ENCODE measurements at places on chromosomes 7 and 10.

- no peak for DNase-seq
Observed at GRCh38 chr10:128105383-128105782, 20.8 kb downstream of the MKI67 start.

DNA sequence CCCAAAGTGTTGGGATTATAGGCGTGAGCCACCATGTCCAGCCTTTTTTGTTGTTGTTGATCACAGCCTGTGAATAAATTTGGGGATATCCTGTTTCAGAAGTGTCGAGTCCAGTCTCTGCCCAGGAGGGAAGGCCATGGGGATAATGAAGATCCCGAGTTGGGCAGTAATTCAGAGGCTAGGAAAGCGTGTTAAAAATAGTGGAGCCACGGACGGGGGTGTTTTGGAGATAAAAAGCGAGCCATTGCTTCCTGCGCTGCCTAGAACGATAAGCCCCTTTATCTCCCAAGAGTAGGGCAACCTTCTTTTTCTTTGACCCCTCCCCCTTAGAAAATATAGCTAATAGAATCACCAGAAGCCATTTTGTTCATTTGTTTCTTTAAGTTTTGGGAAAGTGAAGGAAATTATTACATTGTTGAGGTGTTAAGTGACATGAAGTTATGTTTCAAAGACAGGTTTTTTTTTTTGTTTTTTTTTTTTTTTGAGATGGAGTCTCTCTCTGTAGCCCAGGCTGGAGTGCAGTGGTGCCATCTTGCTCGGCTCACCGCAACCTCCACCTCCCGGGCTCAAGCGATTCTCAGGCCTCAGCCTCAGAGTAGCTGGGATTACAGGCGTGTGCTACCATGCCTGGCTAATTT lies 43.3 kb downstream of the IL15RA start:
- no peak for DNase-seq

DNA sequence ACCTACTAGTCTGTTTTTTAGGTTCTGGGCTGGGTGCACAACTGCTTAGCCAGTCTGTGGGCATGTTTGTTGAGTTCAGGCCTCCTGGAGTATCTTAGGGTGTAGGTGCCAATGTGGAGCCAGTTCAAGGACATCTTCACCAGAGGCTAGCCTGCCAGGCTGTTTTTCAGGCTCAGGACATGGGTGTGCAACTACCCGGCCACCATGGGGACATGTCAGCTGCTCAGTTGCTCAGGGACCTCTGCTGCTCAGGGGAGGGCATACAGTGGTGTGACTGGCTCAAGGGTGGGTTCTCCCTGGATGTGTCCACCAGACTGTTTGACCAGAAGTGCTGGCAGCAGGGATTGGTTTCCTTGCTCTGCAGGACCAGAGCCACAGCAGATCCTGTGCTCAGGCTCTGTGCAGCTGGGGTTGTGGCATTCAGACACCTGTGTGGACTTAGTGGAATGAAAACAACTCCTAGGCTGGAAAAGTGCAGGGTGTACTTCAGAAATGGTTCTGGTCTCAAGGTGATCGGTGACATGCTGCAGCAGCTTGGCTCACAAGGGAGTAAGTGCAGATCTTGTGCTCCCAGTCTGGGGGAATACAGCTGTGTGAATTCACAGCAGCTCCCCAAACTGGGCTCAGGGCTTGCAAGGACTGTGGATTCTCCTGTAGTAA lies 44.8 kb downstream of the PALS2 start:
- DNase-seq = no peak

DNA sequence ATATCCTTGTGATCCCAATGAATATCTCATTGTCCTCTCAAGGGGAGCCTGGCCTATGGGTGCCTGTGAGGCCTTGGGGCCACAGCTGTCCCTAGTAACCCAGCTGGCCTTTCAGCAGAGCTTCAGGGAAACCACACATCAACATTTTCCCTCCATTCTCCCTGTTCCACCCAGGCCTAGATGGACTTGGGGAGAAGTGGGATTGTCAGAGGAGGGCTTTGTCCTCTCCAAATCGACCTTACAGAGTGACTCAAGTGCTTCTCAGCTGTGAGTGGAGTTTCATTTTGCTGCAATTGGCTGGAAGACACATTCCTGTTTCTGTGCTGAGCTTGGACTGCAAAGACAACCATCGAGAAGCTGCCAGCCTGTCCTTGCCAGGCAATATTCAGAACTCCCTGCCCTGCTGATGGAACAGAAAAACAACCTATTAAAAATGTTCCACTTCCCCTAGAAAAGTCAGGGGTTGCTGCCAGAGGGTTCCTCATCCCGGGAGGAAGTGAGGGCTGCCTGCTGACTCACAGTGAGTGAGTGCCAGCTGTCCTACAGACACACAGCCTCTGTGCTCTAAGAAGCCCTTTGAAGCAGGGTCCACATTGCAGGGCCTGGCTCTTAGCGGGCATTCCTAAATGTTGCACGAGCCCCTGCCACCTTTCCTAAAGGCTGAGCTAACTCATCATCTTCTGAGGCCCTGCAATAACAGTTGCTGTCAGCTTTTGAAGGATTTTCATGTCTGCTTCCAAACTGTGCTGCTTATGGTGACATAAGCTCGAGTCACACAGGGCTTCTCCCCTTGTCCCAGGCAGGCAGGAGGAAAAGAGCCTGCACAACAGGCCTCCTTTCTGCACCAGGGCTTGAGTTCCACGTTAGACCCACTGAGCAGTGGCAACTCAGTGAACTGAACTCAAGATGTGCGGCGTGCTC lies 20.5 kb downstream of the STRA8 start:
- DNase-seq = no peak

DNA sequence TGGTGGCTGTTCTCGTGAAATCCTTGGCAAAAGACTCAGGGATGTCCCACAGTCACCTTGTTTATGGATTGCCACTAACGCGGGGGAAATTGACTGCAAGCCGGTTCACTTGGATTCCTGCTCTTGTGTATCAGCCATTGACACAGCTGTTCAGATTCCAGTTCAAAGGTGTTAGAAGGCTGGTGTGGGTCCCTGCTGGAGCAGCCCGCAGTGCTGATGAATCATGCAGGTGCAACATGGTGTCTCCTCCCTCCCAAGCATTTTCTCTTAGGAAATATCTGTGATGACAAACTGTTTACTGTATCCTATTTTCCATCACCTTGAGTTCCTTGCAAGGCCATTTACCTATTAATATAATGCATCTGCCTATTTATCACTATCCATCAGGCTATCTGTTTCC lies 170.1 kb downstream of the GATA3 start:
- DNase-seq = no peak

- DNase-seq = no peak
Observed at GRCh38 chr7:142112086-142112485, 568 bp downstream of the MGAM2 start.

- no peak for DNase-seq
Observed at GRCh38 chr10:113438652-113439051, 114.2 kb upstream of the HABP2 start.

GRCh38 chr10:50431133-50431532 lies 179.8 kb upstream of the ASAH2 start:
- no peak for DNase-seq

DNA sequence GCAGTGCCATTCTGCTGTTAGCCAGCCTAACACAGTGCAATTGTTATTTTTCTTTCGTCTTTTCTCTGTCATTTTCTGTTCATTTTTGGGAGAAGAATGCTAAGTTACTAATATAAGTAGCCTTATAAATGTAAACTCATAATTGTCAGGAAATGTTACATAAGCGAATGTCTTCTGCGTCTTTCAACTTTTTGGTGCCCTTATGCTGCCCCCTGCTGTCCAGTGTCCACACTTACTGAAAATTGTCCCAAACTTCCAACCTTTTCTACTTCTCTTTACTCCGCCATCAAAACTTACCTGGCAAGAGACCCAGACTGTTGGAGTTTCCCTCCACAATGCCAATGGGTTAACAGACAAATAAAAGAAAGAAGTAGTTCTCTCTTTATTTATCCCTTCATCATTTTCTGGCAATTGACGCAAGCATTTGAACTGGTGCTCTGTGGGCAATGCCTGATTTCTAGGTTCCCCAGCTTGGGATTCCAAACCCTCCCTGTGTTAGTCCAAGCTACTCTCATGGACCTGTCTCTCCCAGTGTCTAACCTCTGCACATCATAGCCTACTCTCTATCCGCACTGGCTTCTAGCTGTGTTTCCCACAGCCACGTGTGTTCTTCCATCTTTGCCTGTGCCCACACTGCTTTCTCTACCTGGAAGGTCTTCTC lies 21.0 kb upstream of the EPC1 start:
- DNase-seq = peak; percentile 67

GRCh38 chr7:79531116-79531515 lies 77.6 kb upstream of the MAGI2 start:
- DNase-seq = no peak

DNA sequence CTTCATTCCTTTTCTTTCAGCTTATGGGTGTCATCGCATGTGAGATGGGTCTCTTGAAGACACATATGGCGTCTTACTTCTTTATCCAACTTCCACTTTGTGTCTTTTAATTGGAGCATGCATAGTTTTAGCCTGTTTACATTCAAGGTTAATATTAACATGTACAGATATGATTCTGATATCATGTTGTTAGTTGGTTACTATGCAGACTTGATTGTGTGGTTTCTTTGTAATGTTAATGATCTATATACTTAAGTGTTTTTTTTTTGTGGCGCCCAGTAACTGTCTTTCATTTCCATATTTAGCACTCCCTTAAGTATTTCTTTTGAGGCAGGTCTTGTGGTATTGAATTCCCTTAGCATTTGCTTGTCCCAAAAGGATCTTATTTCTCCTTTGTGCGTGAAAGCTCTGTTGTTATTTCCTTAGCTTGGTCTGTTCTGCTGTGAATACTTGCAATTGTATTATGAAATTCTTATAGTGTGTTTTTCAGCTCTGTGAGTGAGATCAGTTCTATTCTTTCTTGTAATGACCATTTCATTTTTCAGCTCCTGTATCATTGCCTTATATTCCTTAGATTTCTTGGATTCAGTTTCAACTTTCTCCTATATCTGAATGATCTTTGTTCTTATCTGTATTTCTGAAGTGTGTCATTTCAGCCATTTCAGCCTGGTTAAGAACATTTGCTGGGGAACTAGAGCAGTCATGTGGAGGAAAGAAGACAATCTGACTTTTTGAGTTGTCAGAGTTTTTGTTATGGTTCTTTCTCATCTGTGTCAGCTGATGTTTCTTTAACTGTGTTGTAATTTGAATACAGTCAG lies 88.4 kb downstream of the ABCA13 start:
- DNase-seq = no peak

GRCh38 chr10:11014671-11015445 lies 2.8 kb upstream of the CELF2 start:
- no peak for DNase-seq

GRCh38 chr7:44380831-44381493 lies 55.6 kb upstream of the CAMK2B start:
- no peak for DNase-seq

- no peak for DNase-seq
Observed at GRCh38 chr10:112221545-112221944, 38.0 kb upstream of the GPAM start.

- DNase-seq = no peak
Observed at GRCh38 chr10:103277713-103278536, 987 bp downstream of the INA start.

DNA sequence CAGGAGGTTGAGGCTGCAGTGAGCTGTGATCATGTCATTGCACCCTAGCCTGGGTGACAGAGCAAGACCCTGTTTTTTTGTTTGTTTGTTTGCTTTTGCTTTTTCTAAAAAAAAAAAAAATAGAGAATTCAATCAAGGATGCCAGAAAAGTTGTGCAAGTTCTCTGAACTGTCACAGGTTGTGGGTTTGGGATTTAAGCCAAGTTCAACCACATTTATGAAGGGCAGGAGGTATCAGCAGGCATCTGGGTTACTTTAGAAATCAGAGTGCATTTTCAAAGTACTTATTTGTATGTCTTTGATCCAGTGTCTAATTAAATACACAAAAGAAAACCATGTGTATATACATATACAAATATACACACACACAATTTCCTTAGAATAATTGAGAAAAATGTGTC lies 151.2 kb upstream of the MINDY3 start:
- DNase-seq = no peak

DNA sequence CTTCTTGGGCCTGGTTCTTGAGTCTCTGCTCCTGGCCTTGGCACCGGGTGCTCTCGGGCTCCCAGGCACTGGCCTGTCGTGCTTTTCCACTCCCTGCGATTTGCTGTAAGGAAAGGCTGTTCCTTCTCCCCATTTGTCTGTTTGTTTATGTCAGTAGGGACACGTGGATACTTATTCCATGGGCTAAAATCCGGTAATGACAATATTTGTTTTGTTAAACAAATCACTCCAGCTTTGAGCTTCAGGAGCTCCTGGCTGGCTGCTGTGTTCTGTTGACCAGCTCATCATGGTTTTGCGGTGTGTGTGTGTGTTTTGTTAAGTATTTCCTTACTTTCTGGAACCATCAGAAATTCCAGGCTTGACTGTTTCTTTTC lies 17.5 kb upstream of the JAKMIP3 start:
- DNase-seq = no peak

- no peak for DNase-seq
Observed at GRCh38 chr7:21338728-21339164, 89.1 kb upstream of the SP4 start.

- DNase-seq = no peak
Observed at GRCh38 chr10:115167751-115168150, 74.6 kb downstream of the ATRNL1 start.

DNA sequence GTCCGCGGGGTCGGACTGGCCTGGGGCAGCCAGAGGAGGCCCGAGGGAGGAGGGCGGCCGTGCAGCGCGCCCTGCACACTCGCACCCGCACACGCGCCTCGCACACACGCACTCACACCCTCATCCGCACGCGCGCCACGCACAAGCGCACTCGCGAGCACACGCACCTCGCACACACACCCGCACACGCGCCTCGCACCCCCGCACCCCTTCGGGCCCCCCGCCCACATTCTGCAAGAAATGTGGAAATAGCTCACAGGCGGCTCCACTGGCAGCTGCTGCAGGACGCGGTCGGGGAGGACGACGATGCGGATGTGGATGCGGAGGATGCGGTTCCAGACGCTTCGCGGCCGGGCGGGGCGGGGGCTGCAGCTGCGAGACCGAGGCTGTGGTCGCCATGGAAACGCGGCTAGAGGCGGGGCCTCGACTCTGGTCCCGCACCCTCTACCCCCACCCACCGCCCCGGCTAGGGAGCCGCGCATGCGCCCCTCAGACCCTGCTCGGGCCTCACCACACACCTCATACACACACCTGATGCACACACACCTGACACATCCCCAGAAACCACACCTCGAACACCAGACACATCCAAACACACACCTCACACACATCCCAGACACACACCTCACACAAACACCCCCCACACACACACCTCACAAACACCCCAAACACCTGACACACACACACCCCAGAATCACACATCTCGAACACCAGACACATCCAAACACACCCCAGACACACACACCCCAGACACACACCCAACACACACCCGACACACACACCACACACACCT lies at the start of gene CALY:
CALY (minus strand) TSS at position 320 of the 793 bp plus-strand sequence. CDS start 7,907 bp downstream, outside the sequence.
- DNase-seq = peak; percentile 62

DNA sequence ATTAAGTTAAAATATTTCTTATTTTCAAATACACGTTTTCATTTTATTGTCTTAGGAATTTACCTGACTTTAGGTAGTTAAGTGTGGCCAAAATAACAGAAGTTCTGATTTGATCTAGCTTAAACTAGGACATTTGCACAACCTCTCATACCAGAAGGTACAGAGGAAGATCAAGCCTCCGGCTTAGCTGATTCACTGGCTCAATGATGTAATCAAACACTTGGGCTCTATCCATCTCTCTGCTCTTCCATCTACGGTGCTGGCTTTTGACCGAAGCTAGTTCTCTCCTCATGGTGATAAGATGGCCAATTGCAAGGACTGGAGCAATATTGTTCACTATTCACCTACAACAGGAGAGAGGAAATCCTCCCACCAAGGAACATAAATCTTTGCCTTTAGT lies 12.2 kb upstream of the HYCC1 start:
- DNase-seq = no peak
